ENCODE measurements at places on chromosomes 2 and 18. TPM values are rescaled to one million over a fixed set of nuclear protein-coding genes. Genes with fewer than 3 reads are reported as not detected.

Gene TLX2
- 0.28 TPM for total RNA-seq

Gene SERPINB4
- total RNA-seq = 0.09 TPM

Gene ABCB11
- 0.01 TPM for total RNA-seq

Gene HADHA
- 119 TPM for total RNA-seq

Gene ABHD1
- total RNA-seq = 1.6 TPM

Gene POTEC
- total RNA-seq = not detected

Gene CNTNAP5
- total RNA-seq = not detected

Gene CHRNG
- total RNA-seq = not detected

Gene MYO7B
- 0.14 TPM for total RNA-seq

Gene CRACDL
- 3.6 TPM for total RNA-seq

Gene SPDYA
- total RNA-seq = 0.26 TPM

Gene NEU2
- total RNA-seq = not detected

Gene MEMO1
- 75.1 TPM for total RNA-seq

Gene CPO
- 0.05 TPM for total RNA-seq

Gene SKOR2
- total RNA-seq = not detected

Gene FOXD4L1
- 0.35 TPM for total RNA-seq

Gene SALL3
- not detected for total RNA-seq

Gene ANKRD62
- not detected for total RNA-seq

Gene APOB
- 0.14 TPM for total RNA-seq

Gene SPATA3
- not detected for total RNA-seq

Gene WDR35
- total RNA-seq = 13.8 TPM

Gene PTPRN
- 1.2 TPM for total RNA-seq

Gene TYMS
- total RNA-seq = 167 TPM

Gene EVA1A
- 8.3 TPM for total RNA-seq

Gene FEV
- total RNA-seq = not detected

Gene APLF
- 0.61 TPM for total RNA-seq

Gene RND3
- 45.9 TPM for total RNA-seq

Gene EPB41L5
- 3.9 TPM for total RNA-seq

Gene AQP12B
- not detected for total RNA-seq

Gene MC5R
- 0.06 TPM for total RNA-seq

Gene FSHR
- not detected for total RNA-seq

Gene MEP1B
- 0.04 TPM for total RNA-seq

Gene KYNU
- total RNA-seq = 216 TPM

Gene NOSTRIN
- 1.2 TPM for total RNA-seq

Gene GEN1
- 10.7 TPM for total RNA-seq

Gene EVX2
- not detected for total RNA-seq

Gene MAB21L4
- total RNA-seq = 0.29 TPM

Gene ATP5F1A
- total RNA-seq = 305 TPM

Gene RHOB
- 487 TPM for total RNA-seq
